ENCODE measurements at places on chromosomes 5 and 9.
A peak's percentile ranks its signal among the peaks of the same experiment; 100 is the strongest.

DNA sequence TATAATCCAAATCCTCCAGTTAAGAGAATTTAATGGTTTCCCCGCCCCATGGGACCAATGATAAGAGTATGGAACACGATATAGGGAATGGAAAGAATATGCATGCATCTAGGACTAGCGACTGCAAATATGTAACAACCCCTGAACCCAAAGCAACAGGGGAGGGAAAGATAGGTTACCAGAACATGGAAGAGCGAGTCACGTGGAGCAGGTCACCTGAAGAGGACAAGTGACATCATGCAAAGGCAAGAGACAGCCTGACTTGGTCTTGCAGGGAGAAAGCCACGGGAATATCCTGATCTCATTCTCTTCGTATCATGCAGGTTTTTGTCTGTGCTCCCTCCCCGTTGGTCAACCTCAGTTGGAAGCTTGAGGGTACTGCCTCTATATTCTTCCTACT lies 4.7 kb upstream of the UHRF2 start:
- no peak for DNase-seq

DNA sequence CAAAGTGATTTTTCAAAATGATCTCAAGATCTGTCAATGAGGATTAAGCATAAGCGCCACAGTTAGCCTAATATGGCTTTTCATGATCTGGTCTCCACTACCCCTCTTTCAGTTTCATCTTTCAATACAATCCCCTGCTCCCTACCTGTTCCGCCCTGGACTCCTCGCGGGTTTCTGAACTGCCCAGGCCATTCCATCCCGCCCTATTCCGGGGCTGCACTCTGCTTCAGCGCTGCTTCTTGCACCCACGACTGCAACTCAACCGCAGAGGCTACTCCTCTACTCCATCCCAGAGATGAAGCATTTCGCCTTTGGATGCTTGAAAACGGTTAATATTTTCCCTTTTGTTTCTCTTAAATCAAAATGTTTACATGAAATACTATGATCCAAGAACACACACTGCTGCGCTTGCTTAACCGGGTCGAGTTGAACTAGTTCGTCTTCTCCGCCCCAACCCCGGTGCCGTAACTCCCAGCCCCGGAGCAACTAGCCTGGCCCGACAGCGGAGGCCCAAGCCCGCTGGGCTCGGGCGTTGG lies 716 bp upstream of the OTULIN start:
- peak; percentile 24 for DNase-seq

DNA sequence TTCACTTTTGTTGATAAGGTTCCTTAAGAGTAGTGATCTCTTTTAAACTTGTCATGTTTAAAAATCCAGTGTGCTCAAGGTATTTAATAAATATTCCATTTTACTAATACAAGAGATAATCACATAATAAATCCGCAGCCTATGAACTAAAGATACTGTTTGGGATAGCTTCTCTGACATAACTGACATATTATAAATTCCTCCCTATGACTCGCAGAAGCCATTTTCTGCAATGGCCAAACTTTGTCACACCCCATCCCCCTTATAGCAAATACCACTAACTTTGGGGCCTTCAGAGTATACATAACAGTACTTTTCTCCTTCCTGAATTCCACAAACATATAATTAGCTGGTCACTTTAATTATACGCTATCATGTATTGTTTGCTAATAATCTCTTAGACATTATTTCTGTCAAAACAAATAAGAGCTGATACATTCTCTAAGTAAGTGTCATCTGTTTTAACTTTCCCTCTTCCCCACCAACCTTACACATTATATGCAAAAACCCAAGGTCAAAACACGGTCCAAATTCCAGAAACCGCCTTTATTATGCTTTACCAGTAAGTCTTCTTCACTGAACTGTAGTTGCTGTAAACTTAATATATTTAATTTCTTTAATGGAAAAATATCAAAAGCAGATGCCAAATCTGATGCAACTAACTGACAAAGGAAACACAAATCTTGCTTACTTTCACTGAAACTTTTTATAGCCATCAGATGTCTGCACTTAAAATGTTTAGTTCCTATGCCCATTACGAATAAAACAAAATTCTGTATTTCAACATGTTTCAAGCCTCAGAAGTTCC lies 971 bp downstream of the TMEM267 start:
- DNase-seq, result peak; percentile 37

- no peak for DNase-seq
These were observed 249.7 kb upstream of the IRX4 start for GRCh38 chr5:2132497-2132847.

GRCh38 chr5:155147222-155147621 lies 133.7 kb downstream of the KIF4B start:
- DNase-seq, result no peak

DNA sequence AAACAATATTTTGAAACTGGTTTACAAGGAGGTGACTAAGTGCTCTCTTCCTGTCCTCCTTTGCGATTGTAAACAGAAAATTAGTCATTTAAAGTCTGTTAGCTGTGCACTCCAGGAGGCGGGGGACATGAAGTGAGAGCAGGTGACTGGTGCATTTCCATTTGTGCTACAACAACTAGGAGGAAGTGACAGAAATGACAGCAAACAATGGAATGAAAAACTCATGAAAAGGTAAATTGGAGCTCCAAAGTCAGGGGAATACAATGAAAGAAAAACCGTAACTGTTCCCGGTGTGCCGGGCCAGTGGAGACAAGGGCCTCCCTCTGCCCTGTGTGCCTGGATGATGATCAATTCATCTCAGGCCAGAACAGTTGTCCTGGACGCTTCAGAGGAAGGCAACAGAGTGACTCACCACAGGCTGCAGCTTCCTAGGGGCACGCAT lies 439.9 kb downstream of the GADD45G start:
- peak; percentile 38 for DNase-seq

DNA sequence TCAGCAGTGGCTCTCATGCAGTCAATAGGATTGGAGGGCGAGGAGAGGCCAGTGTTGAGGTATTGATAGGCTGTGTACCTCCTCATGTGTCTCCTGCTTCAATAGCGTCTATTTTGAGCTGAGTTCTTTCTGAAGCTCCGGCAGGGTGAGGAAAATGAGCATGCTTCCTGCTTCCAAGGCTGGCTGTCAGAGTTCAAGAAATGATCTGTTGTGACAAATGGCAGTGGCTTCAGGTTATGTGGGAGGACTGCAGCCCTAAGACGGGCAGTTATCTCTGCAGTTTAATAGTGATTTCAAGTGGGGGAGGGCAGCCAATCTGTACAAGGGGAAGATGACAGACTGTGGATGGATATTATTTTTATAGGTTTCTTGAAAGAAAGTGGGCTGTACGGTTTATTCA lies 54.0 kb upstream of the CXCL14 start:
- no peak for DNase-seq

- peak; percentile 40 for DNase-seq
These were observed 42.7 kb downstream of the ST8SIA4 start for GRCh38 chr5:100860407-100860806.

GRCh38 chr5:91417219-91417618 lies 34.1 kb upstream of the ARRDC3 start:
- no peak for DNase-seq

DNA sequence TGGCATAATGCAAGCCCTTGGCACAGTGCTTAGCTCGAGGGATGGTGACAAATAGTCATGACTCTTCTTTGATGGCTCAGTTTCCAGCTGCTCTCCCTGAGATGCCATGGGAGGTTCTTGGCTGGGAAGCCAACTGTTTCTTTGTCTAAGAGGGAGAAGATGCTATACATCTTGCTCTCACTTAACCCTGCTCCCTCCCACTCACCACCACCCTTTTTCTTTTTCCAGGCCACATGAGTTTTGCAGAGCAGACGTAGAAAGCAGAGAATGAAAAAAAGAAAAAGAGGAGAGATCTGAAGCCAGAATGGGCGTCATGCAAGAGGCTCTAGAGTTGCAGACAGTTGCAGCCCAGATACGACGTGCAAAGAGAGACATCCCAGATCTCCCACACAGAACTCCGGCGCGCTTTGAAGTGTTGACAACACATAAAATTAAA lies 160.5 kb downstream of the FGF18 start:
- no peak for DNase-seq

- no peak for DNase-seq
These were observed 33.7 kb downstream of the ABITRAM start for GRCh38 chr9:108967916-108968315.

GRCh38 chr9:137880160-137880975 lies 2.8 kb downstream of the CACNA1B start:
- no peak for DNase-seq

- DNase-seq, result no peak
These were observed 21.5 kb downstream of the GABBR2 start for GRCh38 chr9:98686961-98687855.

DNA sequence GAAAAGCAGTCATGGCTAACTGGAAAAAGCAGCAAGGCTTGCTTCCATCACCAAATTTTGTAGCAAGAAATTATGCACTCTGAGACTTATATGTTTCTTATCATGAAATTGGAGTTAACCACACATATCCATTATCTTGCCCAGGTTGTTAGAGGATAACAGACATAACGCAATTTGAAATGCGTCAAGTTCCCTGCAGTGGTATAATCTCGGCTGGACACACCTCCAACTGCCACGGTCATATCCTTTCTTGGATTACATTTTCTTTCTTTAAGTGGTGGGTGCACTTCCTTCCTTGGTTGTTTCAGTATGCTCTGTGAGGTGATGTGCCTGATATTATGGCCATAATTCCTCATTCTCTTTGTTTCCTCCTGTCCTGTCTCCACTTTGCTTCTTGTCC lies 695.0 kb upstream of the DMAC1 start:
- DNase-seq, result no peak

DNA sequence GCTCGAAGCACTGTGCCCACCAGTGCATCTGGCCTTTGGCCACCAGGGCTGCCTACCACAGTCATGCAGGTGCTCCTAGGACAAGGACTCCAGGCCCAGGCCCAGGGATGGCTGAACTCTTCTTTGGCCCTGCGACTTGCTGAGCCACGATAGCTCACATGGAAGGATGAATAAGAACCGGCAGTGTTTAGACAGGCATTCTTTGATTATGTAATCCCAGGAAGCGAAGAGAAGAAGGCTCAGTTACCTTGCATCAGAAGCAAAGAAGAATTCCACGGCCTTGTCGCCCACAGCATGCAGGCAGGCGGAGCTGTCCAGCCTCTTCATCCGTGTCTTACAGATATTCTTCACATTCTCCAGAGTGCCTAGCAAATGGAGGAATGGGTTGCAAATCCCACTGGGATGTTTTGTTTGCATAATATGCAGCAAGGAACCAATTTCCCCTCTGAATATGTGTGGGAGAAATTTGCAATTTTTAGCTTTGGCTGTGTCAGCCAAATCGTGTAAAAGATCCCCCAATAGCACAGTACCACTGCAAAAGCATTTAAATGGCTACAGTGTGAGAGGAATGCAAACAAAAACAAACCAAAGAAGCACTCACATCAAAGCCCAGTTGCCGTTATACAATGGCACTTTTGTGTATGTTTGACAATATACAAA lies 29.1 kb downstream of the GFPT2 start:
- no peak for DNase-seq

DNA sequence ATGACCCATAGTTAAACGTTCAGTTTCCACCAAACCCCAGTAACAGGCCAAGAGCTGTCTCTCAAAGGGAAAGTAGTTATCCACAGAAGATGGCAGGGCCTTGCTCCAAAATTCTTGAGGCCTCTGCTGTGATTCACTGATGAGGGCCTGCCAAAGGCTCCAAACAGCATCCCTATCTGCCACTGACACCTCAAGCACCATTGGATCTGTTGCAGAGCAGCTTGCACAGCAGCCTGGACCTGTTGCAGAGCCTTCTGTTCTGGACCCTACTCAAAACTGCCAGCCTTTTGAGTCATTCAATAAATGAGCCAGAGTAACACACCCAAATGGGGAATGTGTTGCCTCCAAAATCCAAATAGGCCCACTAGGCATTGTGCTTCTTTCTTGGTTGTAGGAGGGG lies 741.5 kb upstream of the RGMB start:
- DNase-seq, result no peak

Data from activated CD8-positive, alpha-beta T cell treated with anti-CD3 and anti-CD28 coated beads for 36 hours (primary cell).